Left lung (tissue), 14 donors: ENCODE measurements at places on chromosomes 7 and 10. TPM values are rescaled to one million over a fixed set of nuclear protein-coding genes. Genes with fewer than 3 reads are reported as not detected.
A peak's percentile ranks its signal among the peaks of the same experiment; 100 is the strongest.

The CCL24 gene
- 1.7 TPM for total RNA-seq

GRCh38 chr7:94962661-94963060, 55.3 kb downstream of the PPP1R9A start:
- H3K36me3 ChIP-seq, result no peaks in the 10 kb centered on the region
- no peak for DNase-seq
- H3K27ac ChIP-seq, result no peak overlapping the region
- no peak overlapping the region for H3K4me3 ChIP-seq

DNA sequence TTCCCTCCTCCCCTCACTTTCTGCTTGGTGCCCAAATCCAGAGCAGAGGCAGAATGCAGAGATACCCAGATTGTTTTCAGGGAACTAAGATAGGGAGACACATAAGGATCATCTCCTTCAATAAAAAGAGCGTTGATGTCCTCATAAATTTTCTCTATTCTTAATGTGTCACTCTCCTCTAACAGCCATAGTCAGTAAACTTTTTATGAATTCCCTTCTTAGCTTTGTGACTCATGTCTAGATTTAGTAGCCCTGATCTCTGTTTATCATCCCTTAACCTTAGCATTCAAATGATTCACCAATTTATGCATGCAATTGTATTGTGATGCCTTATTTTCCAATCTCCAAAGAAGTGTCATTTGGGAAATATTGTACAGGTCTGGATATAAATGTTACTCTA, 995.5 kb upstream of the C7orf33 start:
- no peaks in the 10 kb centered on the region for H3K4me1 ChIP-seq
- DNase-seq, result no peak
- no peaks in the 10 kb centered on the region for H3K27me3 ChIP-seq
- H3K4me3 ChIP-seq, result no peak overlapping the region
- H3K36me3 ChIP-seq, result no peaks in the 10 kb centered on the region
- H3K27ac ChIP-seq, result no peak overlapping the region

DNA sequence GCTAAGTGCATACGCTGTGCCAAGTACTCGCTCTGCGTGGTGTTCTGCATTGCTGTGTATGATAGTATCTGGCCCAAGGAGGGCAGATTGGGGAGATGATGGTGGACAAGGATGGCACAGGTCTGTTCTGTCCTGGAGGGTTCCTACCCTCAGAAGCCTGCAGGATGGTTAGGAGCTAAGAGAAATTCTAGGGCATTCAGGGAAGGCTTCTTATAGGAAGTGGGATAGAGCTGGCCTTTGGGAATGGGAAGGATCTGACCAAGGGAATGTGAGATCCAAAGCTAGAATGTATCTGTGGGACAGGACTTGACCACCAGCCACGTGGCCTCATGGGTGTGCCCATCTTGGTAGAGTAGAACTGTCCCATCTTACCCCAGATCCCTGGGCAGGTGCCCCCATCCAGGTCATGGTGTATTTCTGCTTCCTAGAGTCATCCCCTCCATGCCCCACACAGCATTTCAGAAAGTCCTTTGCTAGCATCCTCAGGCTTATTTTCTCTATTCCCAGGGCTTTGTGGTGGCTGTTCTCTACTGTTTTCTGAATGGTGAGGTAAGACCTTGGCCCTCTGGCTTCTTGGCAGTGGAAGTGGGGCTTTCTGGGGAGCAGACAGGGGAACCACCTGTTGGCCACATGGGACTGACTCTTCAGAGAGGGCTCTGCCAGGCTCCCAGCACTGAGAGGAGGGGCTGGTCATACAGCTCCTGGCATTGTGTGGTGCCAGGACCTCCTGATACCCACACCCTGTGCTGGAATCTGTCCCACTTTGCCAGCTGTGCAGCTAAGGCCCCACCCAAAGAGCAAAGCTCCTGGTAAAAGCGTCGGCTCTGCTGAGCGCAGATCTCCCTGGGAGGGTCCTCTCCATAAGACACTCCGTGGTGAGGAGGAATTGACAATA, 52.5 kb downstream of the ADCYAP1R1 start:
- no peak overlapping the region for H3K27ac ChIP-seq
- no peak overlapping the region for H3K4me3 ChIP-seq
- no peaks in the 10 kb centered on the region for H3K36me3 ChIP-seq
- DNase-seq, result no peak
- H3K4me1 ChIP-seq, result no peaks in the 10 kb centered on the region
- no peaks in the 10 kb centered on the region for H3K27me3 ChIP-seq

The UCMA gene
- not detected for total RNA-seq

GRCh38 chr7:135704074-135704473, 23.9 kb downstream of the SLC13A4 start:
- DNase-seq, result no peak
- no peaks in the 10 kb centered on the region for H3K4me1 ChIP-seq
- no peaks in the 10 kb centered on the region for H3K36me3 ChIP-seq
- no peak overlapping the region for H3K27ac ChIP-seq
- H3K27me3 ChIP-seq, result no peaks in the 10 kb centered on the region
- H3K4me3 ChIP-seq, result no peak overlapping the region

The FAM25A gene
- total RNA-seq, result not detected

- H3K4me1 ChIP-seq, result no peaks in the 10 kb centered on the region
- H3K36me3 ChIP-seq, result no peaks in the 10 kb centered on the region
- no peak for DNase-seq
- H3K27ac ChIP-seq, result no peak overlapping the region
- H3K4me3 ChIP-seq, result no peak overlapping the region
Observed at GRCh38 chr7:108723381-108723814, 153.7 kb downstream of the DNAJB9 start.

DNA sequence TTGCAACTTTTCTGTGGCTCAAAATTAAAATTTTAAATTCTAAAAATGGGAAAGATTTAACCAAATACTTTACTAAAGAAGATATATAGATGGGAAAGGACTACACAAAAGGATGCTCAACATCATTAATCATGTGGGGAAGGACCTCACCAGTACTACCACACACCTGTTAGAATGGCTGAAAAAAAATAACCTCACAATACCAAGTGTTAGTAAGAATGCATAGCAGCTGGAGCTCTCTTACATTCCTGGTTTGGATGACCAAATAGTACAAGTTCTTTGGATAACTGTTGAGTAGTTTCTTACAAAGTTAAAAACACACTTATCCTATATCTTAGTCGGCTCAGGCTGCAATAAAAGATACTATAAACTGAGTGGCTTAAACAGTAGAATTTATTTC, 33.9 kb downstream of the LIPJ start:
- H3K27ac ChIP-seq, result no peak overlapping the region
- no peaks in the 10 kb centered on the region for H3K4me1 ChIP-seq
- no peak for DNase-seq
- H3K27me3 ChIP-seq, result no peaks in the 10 kb centered on the region

DNA sequence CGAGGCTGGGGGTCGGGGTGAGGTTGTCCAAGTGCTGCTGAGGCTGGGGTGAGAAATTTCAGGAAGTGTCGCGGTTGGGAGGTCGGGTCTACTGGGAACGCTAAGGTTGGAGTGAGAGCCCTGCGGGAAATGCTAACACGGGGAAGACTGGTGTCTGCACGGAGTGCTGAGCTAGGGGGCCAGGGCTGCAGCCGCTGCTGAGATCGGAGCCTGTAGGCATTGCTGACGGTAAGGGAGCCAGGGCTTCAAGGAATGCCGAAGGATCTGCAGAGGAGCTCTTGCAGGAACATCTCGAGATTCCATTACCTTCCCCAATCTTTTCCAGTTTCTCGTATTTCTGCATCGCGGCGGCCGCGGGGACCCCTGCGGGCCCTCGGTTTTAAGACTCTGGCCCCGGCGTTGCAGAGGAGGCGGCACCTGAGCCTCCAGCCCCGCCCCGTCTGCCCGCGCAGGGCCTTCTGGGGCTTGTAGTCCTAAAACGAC, at the start of gene CDK5:
Gene CDK5, minus strand, starts transcription at position 392 of the 483 bp plus-strand sequence. Its CDS starts 49 bp downstream, at position 343.
- peak within 1 kb of the TSS; percentile 87 for H3K4me3 ChIP-seq
- peak within 1 kb of the TSS; percentile 98 for H3K27ac ChIP-seq
- H3K27me3 ChIP-seq, result no peaks in the 10 kb centered on the region
- DNase-seq, result no peak
- H3K4me1 ChIP-seq, result peaks cover 60% of the 10 kb centered on the region

- H3K4me3 ChIP-seq, result no peak overlapping the region
Observed at GRCh38 chr10:94224656-94225055, 138.1 kb downstream of the NOC3L start.

DNA sequence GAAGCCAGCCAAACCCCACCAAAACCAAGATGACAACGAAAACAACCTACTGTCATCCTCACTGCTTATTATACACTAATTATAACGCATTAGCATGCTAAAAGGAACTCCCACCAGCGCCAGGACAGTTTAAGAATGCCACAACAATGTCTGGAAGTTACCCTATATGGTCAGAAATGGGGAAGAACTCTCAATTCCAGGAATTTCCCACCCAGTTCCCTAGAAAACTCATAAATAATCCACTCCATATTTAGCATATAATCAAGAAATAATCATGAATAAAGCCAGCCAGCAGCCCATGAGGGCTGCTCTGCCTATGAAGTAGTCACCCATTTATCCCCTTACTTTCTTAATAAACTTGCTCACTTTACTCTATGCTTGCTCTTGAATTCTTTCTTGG, 20.8 kb downstream of the MICU1 start:
- H3K4me1 ChIP-seq, result peaks cover 5% of the 10 kb centered on the region
- DNase-seq, result no peak
- no peaks in the 10 kb centered on the region for H3K36me3 ChIP-seq
- H3K27me3 ChIP-seq, result no peaks in the 10 kb centered on the region
- no peak overlapping the region for H3K27ac ChIP-seq

The HMX3 gene
- not detected for total RNA-seq

GRCh38 chr7:119630406-119630969, 642.5 kb upstream of the KCND2 start:
- no peak for DNase-seq
- H3K27me3 ChIP-seq, result no peaks in the 10 kb centered on the region
- H3K4me1 ChIP-seq, result no peaks in the 10 kb centered on the region
- no peak overlapping the region for H3K27ac ChIP-seq

GRCh38 chr7:111825046-111825445, 262.8 kb upstream of the IMMP2L start:
- no peaks in the 10 kb centered on the region for H3K36me3 ChIP-seq
- no peak for DNase-seq
- H3K27me3 ChIP-seq, result no peaks in the 10 kb centered on the region
- no peak overlapping the region for H3K27ac ChIP-seq
- no peaks in the 10 kb centered on the region for H3K4me1 ChIP-seq
